ENCODE measurements at places on chromosomes 7 and 10.
A peak's percentile ranks its signal among the peaks of the same experiment; 100 is the strongest.

- DNase-seq: no peak
Observed at GRCh38 chr7:3951316-3952055, 650.4 kb downstream of the SDK1 start.

DNA sequence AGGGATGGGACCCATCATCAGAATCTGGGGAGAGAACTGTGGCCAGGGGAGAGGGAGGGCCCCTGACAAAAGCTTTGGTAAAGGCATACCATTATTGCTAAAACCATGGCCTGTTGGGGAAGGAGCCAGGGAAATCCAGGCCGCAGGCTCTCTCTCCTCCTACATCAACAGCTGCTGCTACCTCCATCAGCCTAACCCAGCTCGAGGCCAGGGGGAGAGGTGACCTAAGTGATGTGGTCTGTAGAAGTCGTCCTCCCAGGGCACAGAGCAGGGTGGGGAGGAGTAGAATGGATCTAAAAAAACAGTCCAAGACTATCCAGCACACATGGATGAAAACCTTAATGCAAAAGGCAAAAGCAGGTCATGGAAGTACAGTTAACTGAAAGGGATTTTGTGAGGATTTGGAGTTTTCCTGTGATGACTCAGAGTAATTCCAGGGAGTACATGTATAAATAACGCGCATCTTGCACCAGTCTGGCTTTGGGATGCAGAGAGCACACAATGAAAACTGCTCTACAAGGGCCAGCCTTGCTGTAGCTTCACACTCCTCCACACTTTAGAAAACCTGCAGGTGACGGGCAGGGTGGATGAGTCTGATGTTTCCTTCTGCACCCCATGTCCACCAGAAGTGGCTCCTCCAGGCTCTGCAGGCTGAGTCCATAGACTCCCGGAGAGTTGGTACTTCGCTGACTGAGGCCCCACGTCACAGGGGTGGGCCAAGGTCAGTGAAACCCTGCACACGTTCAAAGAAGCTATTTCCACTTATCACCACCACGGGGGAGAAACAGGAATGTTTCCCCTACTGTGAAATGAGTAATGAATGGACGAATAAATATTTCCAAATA is 38.5 kb upstream of the MSMB start:
- DNase-seq: no peak

DNA sequence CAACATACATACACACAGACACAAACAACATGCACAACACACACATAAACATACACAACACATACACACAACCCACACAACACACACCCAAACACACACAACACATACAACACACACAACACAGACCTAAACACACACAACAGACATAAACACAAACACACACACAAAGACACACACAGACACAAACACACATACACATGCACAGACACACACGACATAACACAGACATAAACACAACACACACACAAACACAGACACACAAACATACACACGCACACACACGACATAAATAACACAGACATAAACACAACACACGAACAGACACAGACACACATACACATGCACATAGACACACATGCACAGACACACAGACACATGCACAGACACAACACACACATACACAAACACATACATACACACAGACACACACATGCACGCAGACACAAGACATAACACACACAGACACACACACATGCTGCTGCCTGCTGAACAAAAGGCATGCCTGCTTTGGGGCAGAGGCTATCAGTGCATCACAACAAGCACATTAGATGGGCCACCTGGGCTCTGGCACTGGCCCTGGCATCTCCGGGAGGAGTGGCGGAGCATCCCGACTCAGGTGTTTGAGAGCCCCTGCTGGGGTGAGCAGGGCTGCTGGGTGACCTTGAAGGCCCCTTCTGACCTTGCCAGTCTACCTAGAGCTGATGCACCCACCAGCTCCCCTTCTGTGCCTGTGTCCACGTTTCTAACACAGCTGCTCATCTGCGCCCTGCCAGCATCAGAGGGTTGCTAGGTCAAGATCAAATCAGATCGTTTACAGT is 5.3 kb downstream of the LRCH4 start:
- no peak for DNase-seq

GRCh38 chr7:158302274-158303070 is 285.2 kb downstream of the PTPRN2 start:
- no peak for DNase-seq

DNA sequence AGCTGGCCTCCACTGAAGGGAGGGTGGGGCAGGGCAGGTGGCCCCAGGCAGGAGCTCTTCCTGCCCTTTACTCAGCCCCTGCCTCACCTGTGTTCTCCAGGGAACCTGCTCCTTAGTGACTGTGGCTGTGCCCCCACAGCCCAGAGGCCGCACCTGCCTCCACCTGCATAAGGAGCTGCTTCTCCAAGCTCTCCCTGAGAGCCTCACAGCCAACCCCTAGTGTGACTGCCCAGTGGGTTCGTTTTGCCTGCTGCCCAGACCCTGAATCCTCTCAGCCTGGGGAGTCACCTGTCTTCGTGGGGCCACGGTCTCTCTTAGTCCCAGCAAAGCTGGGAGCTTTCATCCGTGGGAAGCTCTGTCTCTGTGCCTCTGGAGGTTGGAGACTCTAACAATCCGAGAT is 94.4 kb downstream of the GLRX3 start:
- no peak for DNase-seq

DNA sequence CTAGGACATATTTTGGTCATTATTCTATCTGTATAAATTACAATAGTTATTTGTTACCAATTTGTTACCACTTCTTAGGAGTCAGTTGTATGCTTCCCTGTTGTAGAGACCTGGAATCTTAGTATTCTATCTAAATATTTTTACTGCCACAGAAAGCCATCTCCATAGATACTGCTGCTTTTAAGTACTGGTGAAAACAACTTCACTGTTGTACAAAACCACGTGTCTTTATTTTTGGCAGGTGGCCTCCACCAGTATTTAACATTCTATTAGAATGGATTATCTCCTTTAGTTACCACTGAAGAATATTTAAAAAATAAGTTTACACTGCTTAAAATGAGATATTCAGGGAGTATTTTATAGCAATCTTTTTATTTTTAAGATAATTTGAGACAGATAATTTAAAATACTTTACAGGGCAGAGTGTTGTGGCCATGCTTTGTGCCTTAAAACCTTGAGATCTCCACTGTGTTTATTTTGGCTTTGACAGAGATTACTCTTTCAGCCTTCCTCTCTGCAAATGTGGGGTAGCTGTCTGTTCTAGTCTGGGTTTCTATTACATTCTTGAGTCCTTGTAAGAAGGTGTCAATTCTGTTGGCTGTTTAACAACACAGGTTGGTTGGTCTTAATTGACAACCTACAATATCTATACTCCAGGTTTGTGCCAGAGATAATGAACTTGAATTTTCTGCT is 185.6 kb downstream of the LRRC4 start:
- no peak for DNase-seq

DNA sequence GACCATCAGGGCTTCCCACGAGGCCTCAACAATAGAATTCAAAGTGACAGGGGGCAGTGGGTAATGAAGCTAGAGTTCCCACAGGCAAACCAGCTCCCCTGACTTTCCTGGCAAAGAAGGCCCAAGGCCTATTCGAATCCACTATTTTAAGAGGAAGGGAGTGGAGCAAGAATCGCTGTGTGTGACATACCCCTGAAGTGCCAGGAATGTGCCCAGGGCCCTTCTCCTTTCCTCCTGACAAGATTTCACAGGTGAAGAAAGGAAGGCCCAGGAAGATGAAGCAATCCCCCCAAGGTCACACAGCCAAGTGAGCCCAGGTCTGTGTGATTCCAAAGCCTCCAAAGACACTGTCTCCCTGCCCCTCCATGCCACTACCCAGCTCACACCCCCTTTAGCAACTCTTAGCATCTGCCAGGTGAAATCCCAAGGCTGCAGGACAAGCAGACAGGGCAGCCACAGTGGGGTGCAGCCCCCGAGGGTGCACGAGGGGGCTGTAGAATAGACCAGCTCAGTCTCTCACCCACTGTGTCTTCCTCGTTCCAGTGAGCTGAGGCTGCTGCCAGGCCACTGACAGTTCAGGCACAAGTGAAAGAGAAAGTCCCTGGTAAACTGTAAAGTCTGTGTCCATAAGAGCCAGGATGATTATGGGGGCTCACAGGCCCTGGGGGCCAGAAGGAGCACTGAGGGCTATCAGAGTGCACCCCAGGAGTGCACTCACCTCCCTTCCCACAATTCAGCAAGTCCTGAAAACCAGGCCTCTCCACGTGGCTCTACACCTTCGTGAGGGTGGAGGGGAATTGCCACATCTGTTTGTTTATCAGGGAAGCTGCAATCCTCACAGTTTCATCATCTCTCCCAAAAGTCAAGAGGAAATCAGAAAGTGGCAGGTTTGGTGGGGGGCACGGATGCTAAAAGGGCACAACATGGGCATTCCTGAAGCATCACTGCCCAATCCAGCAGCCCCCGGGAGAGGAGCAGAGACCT is 70.8 kb upstream of the ZMIZ1 start:
- DNase-seq: no peak

DNA sequence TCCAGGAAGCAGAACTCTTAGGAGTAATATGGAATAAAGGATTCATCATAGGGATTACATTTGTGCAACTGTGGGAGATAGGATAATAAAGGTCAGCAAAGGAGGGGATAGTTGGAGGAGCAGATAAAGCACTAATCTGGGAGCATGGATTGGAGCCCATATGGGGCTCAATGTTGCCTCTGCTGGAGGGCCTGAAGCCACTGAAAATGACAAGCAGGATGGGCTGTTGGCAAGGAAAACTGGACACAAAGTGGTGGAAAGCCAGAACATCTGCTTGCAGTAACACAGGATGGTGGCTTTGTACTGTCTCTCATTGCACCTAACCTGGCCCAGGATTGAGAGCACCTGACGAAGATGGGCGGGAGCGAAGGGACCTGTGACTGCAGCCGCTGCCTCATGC is 15.0 kb upstream of the COMMD3 start:
- no peak for DNase-seq

GRCh38 chr7:157628456-157628855 is 291.7 kb downstream of the DNAJB6 start:
- DNase-seq: no peak

DNA sequence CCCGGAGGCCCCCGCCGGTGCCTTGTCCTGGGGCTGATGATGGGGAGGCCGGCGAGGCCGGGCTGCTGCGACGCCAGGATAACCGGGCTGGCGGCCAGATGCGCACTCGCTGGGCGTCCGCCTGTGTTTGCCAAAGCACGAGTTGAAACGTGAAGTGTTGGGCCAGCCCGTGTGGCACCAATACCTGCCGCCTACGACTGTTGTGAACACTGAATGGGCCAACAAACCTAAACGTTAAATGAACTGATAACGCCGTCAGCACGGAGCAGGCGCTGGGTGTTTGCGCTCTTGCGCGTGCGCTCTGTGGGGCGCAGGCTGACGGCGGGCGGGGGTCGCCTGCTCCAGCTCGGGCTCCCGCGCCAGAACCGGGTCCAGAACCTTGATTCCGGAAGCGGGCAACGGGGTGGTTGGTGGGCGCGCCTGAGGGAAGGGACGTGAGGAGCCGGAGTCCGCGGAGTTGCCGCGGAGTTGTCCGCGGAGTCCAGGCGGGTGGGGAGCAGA is 658 bp downstream of the CYP2E1 start:
- no peak for DNase-seq

DNA sequence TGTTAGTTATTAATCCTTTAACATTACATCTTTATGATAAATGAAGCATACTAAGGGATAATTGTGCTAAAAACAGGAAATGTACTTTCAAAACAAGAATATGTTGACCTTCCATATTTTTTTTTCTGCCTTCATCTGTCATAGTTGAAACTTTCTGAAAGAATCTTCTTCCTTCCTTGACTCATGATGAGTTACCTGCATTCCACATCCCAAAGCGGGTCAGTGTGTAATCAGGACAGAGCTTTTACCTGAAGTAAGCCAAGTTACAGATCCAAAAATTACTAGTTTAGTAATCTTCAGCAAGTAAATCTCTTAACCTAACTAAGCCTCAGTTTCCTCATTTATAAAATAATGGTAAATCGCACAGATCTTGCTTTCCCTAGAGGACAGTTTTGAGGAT is 13.4 kb upstream of the ARL4A start:
- no peak for DNase-seq

GRCh38 chr7:75642810-75643486 is 95.8 kb downstream of the HIP1 start:
- peak; percentile 72 for DNase-seq

DNA sequence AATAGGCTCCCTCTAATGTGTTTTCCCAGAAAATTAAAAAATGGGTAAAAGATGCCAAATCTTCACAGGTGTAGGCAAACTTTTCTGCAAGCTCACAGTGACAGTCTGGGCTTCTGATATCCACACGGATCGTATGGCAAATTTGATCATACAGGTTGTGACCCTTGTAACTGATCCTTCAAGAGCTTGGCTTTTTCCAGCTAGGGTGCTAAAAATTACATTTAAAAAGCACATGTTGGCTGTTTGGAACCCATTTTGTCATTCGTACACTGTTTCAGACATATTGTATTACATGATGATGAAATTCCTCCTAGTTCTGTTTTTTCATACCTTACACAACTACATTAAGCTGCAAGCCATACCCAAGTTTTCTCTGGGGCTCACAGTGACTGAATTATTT is 138.7 kb downstream of the GFRA1 start:
- DNase-seq: no peak
